Activated naive CD8-positive, alpha-beta T cell treated with anti-CD3 and anti-CD28 coated beads for 36 hours (primary cell): ENCODE measurements at places on chromosomes 6 and 20. TPM values are rescaled to one million over a fixed set of nuclear protein-coding genes. Genes with fewer than 3 reads are reported as not detected.

GRCh38 chr6:159935065-159935464 lies 33.8 kb upstream of the IGF2R start:
- H3K27ac ChIP-seq = no peak overlapping the region
- H3K36me3 ChIP-seq = no peaks in the 10 kb centered on the region
- H3K4me1 ChIP-seq = peaks cover 16% of the 10 kb centered on the region

- DNase-seq = no peak
- no peak overlapping the region for H3K4me3 ChIP-seq
- H3K4me1 ChIP-seq = no peaks in the 10 kb centered on the region
- no peaks in the 10 kb centered on the region for H3K36me3 ChIP-seq
- H3K27me3 ChIP-seq = peaks cover 58% of the 10 kb centered on the region
- H3K27ac ChIP-seq = no peak overlapping the region
These were observed 24.8 kb upstream of the ZSCAN23 start for GRCh38 chr6:28468056-28468455.

DNA sequence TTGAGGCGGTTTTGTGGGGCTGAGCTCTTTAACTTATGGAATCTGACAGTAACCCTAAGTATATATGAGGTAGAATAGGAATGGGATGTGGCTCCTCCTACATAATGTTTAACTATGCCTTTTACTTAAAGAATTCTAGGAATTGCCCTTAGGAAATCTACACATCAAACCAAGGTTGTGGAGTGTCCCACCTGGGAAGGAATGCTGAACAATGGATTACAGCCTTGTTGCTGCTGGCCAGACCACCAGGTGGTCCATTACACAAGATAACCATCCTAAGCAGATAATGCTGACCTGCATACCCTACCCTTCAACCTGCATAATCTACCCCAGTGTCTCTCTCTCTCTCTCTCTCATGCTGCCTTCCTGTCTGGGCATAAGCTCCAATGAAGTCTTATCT lies 35.0 kb upstream of the SLC22A16 start:
- peaks cover 4% of the 10 kb centered on the region for H3K27me3 ChIP-seq
- no peaks in the 10 kb centered on the region for H3K4me1 ChIP-seq
- no peak overlapping the region for H3K4me3 ChIP-seq

GRCh38 chr6:56430629-56431600 lies 183.5 kb upstream of the COL21A1 start:
- H3K27ac ChIP-seq = no peak overlapping the region
- no peaks in the 10 kb centered on the region for H3K4me1 ChIP-seq
- H3K27me3 ChIP-seq = peaks cover 8% of the 10 kb centered on the region
- no peak overlapping the region for H3K4me3 ChIP-seq
- no peak for DNase-seq

- peaks cover 7% of the 10 kb centered on the region for H3K4me1 ChIP-seq
- no peak overlapping the region for H3K4me3 ChIP-seq
- no peak overlapping the region for H3K27ac ChIP-seq
- peaks cover 2% of the 10 kb centered on the region for H3K36me3 ChIP-seq
- DNase-seq = no peak
- H3K27me3 ChIP-seq = no peaks in the 10 kb centered on the region
These were observed 129.8 kb downstream of the FOXO3 start for GRCh38 chr6:108690326-108691049.

DNA sequence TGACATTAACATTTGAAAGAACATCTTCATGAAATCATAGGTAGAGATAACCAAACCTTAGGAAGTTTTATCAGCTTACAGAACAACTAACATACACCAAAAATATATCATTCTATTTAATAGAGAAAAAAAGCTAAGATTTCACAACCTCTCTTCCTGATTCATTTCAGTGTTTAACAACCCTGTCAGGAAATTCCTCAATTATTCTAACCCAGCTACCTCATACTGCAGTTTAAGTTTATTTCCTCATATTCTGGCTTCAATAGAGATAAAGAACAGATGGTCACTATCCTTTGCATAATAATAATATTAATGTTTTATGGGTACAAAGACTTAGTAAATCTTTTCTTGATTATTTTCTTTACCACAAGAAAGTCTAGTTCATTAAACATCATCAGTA lies 112.9 kb upstream of the HSF2 start:
- H3K27me3 ChIP-seq = peaks cover 3% of the 10 kb centered on the region
- H3K4me3 ChIP-seq = no peak overlapping the region
- H3K36me3 ChIP-seq = no peaks in the 10 kb centered on the region
- DNase-seq = no peak
- H3K27ac ChIP-seq = no peak overlapping the region

- H3K27ac ChIP-seq = no peak overlapping the region
- no peak overlapping the region for H3K4me3 ChIP-seq
- H3K36me3 ChIP-seq = no peaks in the 10 kb centered on the region
- no peaks in the 10 kb centered on the region for H3K4me1 ChIP-seq
These were observed 265.1 kb upstream of the CDYL start for GRCh38 chr6:4510906-4511640.

DNA sequence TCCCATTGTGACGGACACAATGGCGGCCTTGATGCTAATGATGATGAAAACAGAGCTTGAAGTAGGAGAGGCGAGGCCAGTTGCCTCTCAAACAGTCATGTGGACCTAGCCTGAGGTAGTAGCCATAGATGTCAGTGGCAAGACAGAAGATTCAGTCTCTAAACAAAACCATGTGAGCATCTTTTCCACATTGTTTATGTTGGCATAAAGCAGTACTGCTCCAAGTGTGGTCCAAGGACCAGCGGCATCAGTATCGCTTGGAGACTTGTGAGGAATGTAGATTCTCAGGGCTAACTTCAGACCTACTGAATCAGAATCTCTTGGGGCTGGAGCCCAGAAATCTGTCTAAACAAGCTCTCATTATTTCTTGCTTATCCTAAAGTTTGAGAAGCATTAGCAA lies 312.8 kb upstream of the JAG1 start:
- H3K36me3 ChIP-seq = no peaks in the 10 kb centered on the region
- no peak overlapping the region for H3K27ac ChIP-seq
- no peaks in the 10 kb centered on the region for H3K4me1 ChIP-seq

SPAG4 gene
- total RNA-seq = 7.8 TPM

TMEM217 gene
- total RNA-seq = 4.9 TPM

PPARD gene
- total RNA-seq = 17.8 TPM
